ENCODE measurements at places on chromosomes 3 and 15.
A peak's percentile ranks its signal among the peaks of the same experiment; 100 is the strongest.

DNA sequence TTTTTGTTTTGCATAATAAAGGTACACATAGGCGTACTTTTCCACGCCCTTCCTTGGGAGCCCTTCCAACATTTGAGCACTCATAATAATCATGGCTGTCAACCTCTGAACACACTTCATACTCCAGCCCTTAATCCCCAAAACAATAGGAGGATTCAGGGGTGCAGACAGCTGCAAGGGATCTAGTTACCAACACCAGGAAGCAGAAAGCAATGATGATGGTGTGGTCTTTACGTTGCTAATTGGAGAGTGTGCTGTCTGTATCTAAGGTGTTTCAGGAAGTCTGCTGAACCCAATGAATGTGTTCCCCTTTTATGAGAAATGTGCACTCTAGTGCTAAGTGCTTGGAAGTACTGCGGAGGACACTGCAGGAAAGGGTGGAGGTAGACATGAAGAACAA is 60.3 kb upstream of the PDZRN3 start:
- no peak for DNase-seq

DNA sequence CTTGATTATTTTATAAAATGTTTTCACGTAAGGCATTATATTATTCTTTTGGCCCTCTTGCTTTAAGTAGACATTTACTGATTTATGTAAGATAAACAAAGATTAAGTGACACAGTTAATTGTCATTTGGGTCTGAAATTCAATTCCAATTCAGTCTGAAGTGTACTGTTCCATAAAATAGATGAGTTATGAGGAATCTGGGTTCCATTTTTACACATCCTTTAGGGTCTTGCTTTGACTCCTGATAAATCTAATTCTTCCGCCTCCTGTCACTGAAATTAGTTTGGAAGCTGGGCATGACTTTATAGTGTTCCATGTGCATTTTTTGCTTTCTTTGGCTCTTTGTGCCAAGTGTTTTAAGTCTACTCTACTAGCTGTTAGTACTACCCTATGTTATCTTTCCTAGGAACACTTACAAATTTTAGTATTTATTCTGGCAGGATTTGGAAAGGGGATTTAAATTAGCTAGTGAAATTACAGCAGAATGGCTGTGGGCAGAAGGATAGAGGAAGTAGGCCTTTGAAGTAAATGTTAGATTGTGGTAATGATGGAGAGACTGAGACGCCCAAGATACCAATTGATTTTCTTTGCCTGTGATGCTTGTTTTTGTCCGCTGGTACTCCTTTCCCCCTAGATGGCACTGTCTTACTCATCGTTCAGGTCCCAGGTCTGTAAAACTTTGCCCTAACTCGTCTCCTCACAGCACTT is 14.3 kb downstream of the ARL8B start:
- no peak for DNase-seq

DNA sequence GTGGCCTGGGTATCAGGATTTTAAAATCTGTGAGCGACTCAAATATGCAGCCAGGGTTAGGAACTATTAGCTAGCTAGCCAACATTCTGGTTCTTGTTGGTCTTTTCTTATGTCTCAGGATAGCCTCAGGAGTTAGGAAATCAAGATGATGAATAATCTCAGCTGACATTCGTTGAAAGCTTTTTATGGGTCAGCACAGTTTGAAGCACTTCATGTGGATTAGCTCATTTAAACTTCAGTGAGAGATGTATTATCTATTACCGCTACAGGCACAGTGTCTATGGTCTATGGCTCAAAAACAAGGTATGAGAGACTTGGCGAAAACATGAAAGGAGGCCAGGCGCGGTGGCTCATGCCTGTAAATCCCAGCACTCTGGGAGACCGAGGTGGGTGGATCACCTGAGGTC is 187.5 kb upstream of the THRB start:
- no peak for DNase-seq

- DNase-seq: no peak
Observed at GRCh38 chr15:54917312-54917711, 279.4 kb downstream of the RSL24D1 start.

GRCh38 chr3:167668651-167669050 is 14.9 kb upstream of the WDR49 start:
- no peak for DNase-seq

GRCh38 chr15:29126821-29127461 is 142.7 kb downstream of the NSMCE3 start:
- no peak for DNase-seq

DNA sequence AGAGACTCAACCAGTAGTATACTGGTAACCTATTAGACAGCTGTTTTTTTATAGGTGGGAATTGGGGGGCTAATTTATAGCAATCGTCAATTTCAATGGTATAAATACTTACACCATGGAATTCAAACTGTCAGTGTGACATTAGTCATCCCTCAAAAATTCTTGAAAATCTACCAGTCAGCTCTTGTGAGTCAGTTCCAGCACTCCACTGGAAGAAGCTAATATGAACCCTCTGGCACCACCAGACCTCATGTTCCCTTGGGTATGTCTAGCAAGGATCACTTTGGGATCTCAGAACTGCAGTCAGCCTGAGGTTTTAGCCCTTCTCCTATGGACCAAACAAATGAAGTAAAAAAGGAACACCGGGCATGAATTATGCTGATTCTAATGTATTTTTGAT is 11.8 kb upstream of the UACA start:
- DNase-seq: no peak

GRCh38 chr15:77475001-77475400 is 54.3 kb downstream of the HMG20A start:
- DNase-seq: no peak

GRCh38 chr15:82020625-82021394 is 25.0 kb downstream of the MEX3B start:
- DNase-seq: no peak

DNA sequence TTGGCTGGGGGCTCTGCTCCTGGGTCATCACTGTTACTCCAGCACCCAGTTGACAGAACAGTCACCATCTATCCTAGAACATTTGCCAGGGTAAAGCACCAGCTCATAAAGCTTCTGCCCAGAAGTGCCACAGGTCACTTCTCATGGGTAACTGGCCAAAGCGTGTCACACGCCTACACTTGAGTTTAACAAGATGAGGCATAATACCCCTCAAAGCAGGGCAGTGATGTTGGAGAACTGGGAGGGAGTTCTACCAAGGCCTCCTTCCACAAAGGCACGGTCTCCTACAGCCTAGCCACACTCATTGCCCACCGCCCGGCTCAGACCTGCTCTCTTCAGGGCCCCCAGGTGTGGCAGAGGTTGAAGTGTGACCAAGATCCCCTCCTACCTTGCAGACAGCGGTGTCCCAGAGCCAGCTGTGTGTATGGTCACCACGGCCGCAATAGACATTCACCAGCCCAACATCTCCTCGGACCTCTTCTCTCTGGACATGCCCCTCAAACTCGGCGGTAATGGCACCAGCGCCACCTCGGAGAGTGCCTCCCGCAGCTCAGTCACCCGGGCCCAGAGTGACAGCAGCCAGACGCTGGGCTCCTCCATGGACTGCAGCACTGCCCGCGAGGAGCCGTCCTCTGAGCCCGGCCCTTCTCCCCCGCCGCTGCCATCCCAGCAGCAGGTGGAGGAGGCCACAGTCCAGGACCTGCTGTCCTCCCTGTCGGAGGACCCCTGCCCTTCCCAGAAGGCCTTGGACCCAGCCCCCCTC is 107.7 kb downstream of the ETFA start:
- no peak for DNase-seq

DNA sequence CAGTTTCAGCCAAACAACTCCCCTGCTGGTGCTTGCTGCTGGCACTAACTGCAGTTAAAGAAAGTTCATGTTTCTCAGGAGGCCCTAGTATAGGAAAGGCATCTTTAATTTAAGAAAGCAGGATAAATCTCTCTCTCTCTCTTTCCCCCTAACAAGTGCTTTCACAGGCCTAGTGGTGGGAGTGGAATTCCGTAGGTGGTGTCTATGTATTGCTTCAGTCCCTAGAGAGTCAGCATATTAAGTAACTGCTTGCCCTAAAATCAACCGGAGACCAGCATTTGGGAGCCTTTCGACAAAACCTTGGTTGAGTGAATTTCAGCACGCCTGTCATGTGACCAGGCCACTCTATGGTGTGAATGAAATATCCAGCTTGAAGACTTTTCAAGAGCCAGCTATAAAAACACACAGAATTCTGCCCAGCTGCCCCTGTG is 169.2 kb upstream of the TGFBR2 start:
- DNase-seq: no peak

- DNase-seq: no peak
Observed at GRCh38 chr3:179093807-179094206, 22.2 kb upstream of the ZMAT3 start.

DNA sequence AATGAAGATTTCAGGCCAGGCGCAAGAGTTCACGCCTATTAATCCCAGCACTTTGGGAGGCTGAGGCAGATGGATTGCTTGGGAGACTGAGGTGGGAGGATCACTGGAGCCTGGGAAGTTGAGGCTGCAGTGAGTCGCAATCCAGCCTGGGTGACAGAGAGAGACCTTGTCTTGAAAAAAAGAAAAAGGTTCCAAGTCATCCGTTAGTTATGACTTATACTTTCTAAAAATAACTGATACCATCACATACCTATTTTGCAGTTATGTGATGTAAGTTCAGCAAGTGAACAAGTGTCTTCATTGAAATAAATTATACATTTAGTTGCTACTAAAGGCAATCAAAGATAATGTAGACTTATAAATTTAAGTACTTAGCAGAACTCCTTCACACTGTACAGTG is 22.1 kb downstream of the CLPX start:
- no peak for DNase-seq

DNA sequence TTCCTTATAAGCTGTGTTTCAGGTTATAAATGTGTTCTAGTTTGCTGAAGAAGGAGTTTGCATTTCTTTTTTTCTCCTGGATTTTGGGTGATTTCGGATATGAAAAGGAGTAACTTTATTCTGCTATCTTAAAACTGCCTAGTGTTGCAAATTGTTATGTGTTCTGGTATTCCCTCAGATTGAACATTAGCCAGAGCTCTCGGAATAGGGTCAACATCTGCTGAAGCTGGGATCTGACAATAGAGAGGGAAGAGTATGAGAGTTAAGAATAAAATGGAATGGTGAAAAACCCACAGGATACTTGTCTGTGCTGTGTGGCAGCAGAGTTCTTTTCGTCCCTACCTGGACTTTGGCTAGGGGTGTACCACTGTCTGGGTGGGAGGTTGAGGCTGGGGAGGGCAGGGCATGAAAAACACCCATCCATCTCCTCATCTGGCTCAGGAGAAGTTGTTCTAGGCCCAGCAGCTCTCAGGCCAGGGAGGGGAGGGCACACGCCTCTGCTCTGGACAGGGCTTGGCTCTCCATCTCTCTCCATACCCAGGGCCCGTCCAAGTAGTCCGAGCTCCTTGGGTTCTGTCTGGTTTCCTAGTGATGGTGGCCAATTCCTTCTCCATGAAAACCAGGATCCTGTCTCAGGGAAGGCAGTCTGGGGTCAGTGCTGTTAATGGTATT is 13.2 kb downstream of the SPSB4 start:
- DNase-seq: no peak

DNA sequence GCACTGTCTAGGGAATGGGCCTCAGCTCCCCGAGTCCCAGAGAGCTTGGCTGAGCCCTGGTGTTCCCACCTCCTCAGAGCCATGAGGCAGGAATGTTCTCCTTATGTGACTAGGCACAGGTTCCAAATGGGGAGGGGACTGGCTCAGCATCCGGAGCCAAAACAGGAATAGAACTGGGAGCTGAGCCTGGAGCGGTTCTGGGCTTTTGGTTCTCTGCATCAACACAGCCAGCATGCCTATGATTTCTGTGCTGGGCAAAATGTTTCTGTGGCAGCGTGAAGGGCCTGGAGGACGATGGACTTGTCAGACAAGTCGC is at the start of gene FAM131A:
Gene FAM131A (plus strand): TSS at position 202 of the 316 bp plus-strand sequence. CDS start 31 bp downstream, at position 233.
- peak; percentile 64 for DNase-seq

GRCh38 chr3:97612632-97613031 is 151.9 kb upstream of the ARL6 start:
- DNase-seq: no peak

GRCh38 chr15:93900476-93901400 is 330.6 kb upstream of the MCTP2 start:
- no peak for DNase-seq

DNA sequence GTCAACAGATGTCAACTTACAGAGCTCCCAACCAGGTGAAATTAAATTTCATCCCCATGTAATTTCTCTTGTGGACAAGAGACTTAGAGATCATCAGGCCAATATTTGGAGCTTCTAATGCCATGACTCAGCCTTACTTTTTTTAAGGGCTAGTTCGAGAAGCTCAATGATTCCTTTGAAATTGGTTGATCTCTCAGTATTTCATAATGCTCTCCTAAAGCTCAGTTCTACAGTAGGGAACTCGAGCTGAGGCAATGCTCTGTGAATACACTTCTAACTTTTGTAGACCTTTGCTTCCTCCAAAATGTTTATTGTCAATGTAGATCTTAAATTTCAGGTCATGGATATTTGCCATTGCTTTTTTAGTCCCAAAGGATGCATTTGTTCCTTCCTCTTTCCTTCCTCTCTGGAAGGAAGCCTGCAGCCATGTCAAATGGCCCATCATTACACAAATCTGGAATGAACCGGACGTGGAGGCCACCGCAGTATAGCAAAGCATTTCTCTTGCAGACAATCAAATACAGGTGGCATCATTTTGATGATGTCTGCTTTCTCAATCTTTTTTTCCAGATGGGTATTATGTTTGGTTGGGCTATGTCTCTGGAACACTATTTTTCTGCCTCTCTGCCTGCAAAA is 28.3 kb downstream of the STARD5 start:
- DNase-seq: no peak

GRCh38 chr3:30226601-30227151 is 379.7 kb upstream of the TGFBR2 start:
- no peak for DNase-seq

- DNase-seq: no peak
Observed at GRCh38 chr3:110077093-110077492, 739.7 kb upstream of the DPPA4 start.

- no peak for DNase-seq
Observed at GRCh38 chr15:28085489-28086174, 13.5 kb downstream of the OCA2 start.

DNA sequence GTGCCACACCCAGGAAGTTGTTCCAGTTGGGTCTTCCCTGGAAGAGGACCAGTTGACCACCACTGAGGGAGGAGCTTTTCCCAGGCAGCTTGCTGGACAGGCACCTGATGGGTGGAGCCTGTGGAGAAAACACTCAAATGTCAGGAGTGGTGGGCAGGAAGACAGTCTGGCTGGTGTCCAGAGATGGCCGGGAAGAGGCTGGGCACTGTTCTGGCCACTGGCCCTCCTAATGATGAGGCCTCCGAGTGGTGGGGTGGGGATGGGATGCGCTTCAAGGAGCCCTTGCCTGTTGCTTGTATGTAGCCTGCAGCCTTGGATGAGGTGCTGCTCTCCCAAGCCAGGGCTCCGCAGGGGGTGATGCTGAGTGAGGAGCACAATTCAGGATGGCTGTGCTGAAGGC is 12.3 kb downstream of the PLEKHO2 start:
- DNase-seq: no peak

DNA sequence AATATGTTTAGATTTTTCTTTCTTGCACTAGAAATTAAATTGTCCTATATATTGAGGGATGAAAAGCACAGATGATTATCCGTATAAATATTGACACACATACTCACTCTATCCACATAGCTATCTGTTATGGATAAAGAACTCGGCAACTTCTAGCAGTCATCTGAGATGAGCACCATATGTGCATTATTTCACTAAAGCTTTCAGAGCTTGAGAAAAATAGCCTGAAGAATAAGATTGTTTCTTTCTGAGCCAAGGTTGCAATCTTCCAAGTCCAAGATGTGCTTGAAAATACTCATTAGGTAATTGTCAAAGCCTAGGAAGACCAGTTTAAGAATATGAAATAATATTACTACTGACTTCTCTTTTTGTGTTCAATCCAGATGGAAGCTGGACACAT is 40.5 kb downstream of the COL8A1 start:
- no peak for DNase-seq

Measured in mucosa of gallbladder (tissue), 1 donor.